ENCODE measurements at places on chromosomes 6 and 20.

DNA sequence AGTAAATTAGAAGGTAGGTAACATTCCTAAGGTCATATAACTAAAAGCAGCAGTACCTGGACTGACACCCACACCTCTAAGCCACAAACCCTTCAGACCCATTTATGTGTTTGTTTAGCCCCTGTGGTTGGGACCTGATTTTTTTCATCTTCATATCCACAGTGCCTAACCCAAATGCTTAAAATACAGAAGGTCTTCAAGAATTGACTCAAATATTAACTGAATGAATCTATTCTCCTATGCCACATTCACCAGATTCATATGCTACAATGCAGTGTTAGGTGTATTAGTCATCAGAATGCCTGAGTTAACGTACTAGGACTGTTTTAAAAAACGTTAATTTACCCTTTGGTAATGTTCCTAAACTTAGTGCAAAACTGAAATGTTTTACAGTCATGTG is 124.8 kb downstream of the AHI1 start:
- no peak for DNase-seq

GRCh38 chr6:46410334-46410953 is 80.8 kb downstream of the RCAN2 start:
- DNase-seq = peak; percentile 51

GRCh38 chr6:163695414-163695864 is 280.9 kb downstream of the QKI start:
- no peak for DNase-seq

GRCh38 chr6:69146385-69146784 is 511.3 kb downstream of the ADGRB3 start:
- no peak for DNase-seq

GRCh38 chr6:142848156-142848555 is 96.8 kb downstream of the HIVEP2 start:
- DNase-seq = no peak

GRCh38 chr6:16338577-16339264 is 100.3 kb downstream of the GMPR start:
- no peak for DNase-seq

DNA sequence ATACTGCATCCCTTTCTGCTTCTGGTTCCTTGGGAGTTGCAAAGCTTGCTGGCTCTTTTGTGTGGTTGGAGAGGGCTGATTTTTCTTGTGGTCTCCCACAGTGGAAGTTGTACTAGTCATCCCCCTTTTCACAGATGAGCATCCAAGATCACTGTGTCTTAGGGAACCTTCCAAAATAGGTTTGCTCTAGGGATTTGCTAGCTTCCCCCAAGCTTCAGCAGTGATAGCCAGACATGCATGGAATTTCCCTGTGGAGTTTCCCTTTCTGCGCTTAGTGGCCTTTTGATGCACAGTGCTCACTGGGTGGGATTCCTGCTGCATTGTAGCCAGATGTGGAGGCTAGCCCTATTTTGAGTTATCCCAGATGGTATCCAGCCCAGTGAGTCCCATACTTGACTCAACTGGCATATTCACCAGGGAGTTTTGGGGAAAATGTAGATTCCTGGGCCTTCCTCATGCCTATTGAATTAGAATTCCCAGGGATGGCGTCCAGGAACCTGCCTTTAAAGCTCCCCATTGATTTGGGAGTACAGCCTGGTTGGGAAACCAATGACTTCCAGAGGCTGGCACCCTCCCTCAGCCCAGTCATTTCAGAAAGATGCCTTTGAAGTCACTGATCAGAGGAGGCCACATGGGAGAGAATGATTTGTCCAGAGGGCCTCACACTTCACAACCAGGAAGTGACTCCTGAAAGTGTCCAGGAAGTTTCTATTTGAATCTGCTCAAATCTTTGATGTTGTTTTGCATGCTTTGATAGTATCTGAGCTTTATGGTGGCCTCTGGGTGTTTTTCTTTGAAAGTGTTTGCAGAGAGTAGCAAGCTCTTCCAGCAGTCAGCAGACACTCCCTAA is 25.9 kb downstream of the PPARD start:
- no peak for DNase-seq

- no peak for DNase-seq
Measured at GRCh38 chr20:34472246-34472925, 43.8 kb upstream of the DYNLRB1 start.

GRCh38 chr6:161889324-161889723 is 615.5 kb upstream of the AGPAT4 start:
- no peak for DNase-seq

- no peak for DNase-seq
Measured at GRCh38 chr6:89711801-89712200, 73.3 kb upstream of the LYRM2 start.

- DNase-seq = no peak
Measured at GRCh38 chr6:118277631-118278030, 270.5 kb upstream of the PLN start.

DNA sequence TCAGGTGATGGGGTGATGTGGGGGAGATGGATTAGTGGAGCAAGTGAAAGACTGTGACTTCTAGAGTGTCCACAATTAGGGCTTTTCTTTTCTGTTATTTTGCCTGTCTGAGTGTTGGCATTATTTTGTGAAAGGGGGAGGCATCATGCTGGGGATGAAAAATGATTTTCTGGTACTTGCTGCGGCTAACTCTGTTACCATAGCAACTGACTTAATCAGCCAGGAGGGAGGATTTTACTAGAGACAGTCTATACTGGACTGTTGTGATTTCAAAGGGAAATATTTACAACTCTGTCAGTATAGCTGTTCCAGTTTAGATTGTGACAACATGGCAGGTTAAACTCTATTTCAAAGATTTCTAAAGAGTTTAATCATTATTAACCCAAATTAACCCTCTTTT is 30.4 kb upstream of the MRAP2 start:
- no peak for DNase-seq

DNA sequence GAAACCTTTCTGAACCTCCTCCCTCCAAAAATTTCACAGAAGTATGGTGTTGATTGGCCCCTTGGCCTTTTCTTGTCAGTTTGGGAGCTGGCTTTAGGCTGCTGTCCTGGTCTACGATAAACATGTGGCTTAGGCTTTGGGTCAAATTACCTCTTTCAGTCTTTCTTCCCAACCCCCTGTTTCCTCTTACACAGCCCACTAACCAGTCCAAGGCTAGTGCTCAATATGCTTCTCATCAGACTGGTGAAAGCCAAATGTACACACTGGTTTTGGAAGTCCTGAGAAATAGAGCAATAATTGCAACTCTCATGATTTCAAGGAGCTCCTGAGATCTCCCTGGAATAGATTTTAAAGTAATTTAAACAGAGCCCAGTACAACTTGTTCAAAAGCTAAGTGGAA is 933.7 kb upstream of the GJE1 start:
- no peak for DNase-seq

- no peak for DNase-seq
Measured at GRCh38 chr20:53738945-53739798, 145.5 kb upstream of the ZNF217 start.

- no peak for DNase-seq
Measured at GRCh38 chr6:21147995-21148394, 445.6 kb upstream of the SOX4 start.

DNA sequence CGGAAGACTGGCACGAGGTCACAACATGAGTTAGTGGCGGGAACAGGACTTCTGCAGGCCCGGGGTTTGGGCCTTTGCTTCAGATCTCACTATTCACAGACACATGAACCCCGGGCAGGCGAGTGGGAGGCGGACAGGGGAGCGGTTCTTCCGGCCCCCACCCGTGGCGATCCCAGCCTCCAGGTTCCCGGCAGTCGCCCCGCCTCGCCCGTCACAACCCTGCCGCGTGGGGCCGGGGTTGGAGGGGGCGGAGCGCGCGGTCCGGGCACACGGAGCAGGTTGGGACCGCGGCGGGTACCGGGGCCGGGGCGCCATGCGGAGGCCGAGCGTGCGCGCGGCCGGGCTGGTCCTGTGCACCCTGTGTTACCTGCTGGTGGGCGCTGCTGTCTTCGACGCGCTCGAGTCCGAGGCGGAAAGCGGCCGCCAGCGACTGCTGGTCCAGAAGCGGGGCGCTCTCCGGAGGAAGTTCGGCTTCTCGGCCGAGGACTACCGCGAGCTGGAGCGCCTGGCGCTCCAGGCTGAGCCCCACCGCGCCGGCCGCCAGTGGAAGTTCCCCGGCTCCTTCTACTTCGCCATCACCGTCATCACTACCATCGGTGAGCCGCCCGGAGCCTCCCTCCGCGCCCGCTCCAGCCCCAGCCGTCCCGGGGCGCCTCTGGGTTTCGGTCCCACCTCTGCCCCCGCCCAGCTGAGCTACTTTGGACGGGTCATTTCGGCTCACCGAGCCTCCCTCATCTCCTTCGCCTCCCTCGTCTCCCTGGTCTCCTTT is at the start of gene KCNK15:
Gene KCNK15, plus strand, starts transcription at position 268 of the 769 bp plus-strand sequence. Its CDS starts 46 bp downstream, at position 314.
- no peak for DNase-seq

GRCh38 chr6:34022250-34022872 is 123.5 kb downstream of the GRM4 start:
- no peak for DNase-seq

GRCh38 chr6:132122176-132122575 is 171.0 kb upstream of the CCN2 start:
- DNase-seq = no peak

GRCh38 chr6:101803136-101803535 is 409.6 kb downstream of the GRIK2 start:
- DNase-seq = no peak

- DNase-seq = no peak
Measured at GRCh38 chr6:42637681-42638080, 73.9 kb downstream of the UBR2 start.

DNA sequence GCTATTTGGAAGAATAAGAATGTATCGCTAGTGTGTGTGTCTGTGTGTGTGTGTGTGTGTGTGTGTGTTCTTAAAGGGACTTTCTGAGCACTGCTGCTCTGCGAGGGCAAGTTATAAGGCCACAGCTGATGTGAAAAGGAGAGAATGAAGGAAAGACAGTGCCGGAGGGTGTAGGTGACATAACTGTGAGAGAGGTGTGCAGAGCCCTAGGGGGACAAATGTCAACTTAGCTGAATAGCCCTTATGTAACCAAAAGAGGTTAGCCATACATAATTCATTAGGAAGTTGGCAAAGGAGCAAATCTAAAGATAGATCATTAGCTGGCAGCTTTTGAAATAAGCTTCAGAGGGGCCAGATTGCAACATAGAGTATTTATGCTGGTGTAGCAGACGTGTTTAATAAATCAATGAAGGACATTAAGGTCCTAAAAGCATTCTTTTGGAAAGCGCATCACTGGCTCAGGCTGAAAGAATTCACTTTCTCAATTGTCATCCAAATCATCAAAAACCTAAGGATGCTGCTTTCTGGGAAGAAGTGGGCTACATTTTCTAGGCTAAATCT is 81.0 kb downstream of the NDUFAF5 start:
- DNase-seq = no peak

- no peak for DNase-seq
Measured at GRCh38 chr6:83609248-83609647, 96.9 kb downstream of the PRSS35 start.

GRCh38 chr20:47318586-47319516 is 37.6 kb downstream of the ZMYND8 start:
- DNase-seq = no peak

DNA sequence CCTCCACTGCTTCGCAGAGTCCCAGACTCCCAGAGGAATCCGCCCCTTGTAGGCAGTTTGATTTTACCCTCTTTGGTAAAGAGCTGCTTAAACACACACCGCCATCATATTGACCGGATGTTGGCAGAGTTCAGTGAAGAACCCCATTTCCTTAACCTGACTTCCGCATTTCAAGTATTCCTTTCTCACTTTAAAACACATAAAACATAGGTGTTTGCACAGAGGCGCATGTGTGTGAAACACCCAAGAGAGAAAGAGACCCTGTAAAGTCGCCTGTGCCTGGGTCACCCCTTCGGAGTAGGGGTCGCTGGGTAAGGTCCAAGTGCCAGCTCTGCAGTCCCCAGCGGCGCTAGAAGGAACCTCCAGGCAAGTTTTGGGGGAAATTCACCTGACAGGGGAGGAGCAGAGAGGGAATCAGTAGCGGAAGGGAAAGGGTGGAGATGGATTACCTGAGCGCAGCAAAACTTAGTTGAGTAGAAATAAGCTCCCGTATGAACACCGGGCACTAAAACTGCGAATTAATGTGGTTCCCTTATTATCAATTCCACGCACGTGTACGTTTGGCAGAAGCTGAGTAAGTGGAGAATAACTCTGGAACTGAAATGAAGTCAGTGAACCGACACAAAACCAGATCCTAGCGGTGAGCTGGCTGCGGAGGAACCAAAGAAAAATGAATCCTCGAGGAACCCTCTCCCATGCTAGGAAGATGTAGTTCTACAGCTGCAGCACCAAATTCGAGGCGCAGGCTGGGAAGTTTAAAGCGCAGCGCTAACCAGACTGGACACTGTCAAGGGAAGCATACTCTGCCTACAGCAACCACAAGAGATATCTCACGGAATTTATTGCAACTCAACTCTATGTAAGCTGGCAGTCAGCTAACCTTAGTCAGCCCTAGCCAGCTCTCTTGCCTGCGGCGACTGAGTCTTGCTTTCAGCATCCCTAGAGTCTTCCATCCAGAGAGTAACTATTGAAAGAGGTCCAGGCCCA is 3.5 kb upstream of the HTR1B start:
- no peak for DNase-seq

DNA sequence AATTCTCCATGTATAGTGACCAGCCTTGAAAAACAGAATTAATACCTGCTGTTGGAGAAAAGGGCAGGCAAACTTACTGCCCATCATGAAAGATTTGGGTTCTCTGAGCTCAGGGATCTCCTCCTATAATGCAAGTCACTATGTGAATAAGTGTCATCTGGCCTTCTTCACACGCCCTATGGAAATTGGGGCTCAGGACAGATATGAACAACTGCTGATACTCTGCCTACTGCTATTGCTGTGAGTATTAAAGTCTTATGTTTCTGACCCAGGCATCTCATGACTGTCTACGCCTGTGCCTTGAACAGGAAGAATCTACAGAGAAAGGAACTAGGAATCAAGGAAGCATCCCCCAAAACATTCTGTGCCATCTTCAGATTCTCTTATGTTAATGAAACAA is 226.1 kb downstream of the SOD2 start:
- no peak for DNase-seq

DNA sequence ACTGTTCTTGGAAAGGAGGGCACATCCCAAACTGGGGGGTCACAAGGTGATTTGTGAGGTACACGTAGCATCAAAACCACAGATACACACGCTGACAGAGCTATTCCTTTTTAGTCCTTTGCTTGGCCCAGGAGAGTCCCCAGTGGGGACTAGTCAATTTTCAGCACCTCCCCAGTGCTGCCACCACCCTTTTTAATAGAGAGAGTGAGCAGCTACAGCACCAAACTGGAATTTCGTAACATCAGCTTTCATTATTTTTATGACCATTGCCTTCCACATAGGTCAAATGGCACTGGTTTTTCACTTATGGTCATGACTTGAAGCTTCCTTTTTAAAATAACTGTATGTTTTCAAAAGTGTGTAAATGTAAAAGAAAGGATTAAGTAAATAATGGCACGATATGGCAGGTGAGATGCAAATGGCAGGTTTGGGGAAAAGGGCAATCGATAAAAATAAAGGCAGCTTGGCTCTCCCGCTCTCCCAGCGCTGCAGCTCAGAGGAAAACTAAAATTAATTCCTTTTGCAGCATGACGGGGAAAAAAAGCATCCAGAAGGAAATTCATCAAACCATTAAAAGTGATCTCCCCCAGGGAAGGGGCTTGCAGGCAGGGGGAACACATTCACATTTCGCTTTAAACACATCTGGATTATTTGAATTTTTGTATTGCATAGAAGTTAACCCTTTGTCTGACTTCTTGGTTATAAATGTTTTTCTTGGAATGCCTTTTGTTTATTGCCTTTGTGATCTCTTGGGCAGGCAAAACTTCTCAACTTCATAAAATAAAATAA is 95.2 kb downstream of the ANKRD60 start:
- DNase-seq = no peak

- no peak for DNase-seq
Measured at GRCh38 chr20:44601801-44602204, 19.4 kb downstream of the PKIG start.
